ENCODE measurements at places on chromosomes 5 and 9.

DNA sequence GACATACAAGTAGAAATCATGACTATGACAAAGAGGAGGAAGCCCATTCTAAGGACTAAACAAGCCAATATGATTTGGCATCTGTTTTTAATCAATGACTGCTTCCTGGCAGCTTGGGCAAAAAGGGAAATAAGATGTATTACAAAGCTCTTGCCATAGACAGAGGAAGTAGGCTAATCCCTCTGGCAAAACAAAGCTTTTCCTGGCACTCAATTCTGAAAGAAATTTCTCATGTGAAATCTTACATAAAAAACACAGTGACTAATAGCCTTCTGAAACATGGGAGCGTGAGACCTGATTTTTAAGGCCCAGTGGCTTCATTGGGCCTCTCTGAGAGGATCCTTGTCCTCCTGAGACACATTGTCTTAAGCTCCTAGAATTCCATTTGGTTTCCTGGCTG is 93.6 kb downstream of the COL23A1 start:
- DNase-seq, result no peak

DNA sequence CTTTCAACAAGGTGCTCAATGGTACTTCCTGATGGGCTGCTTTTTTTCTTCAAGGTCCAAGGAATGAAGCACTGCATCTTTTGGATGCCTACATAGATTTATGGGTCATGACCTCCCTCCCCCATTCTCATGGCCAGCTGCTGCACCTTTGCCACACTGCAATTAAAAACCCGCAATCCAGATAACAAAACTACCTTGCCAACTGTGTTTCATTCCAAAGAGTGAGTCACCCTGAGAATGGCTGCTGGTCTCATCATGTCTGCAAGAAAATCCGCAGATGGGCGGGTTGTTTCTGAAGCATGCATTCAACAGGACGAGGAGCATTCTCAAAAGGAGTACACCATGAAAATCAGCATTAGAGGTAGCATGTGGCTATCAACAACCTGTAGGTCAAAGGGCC is 139.8 kb downstream of the ELAVL2 start:
- DNase-seq, result no peak

DNA sequence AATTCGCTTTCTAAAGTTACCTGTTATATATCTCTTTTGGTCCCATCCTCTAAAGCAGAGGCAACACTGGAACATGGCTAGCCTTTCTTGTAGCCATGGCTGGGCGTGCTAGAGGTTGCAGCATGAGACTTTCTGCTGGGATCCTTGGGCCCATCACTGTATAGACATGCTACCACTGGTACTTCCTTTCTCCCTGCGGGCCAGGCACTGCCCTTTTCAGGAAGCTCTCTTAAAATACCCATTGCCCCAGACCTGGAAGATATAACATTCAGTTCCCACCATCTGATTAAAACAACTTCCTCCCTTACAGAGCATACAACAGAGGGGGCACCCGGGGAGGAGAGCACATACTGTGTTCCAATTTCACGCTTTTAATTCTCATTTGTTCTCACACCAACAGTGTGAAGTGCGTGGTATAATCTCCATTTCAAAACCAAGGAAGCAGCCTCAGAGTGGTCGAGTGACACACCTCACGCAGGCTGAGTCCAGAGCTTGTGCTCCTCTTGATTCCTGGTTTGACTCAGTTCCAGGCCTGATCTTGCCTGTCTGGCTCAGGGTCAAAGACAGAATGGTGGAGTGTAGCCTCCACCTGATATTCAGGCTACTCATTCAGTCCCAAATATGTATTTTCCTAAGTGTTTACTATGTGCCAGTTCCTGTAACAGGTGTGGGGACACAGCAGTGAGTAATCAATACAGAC is 22.6 kb downstream of the PTGS1 start:
- no peak for DNase-seq

DNA sequence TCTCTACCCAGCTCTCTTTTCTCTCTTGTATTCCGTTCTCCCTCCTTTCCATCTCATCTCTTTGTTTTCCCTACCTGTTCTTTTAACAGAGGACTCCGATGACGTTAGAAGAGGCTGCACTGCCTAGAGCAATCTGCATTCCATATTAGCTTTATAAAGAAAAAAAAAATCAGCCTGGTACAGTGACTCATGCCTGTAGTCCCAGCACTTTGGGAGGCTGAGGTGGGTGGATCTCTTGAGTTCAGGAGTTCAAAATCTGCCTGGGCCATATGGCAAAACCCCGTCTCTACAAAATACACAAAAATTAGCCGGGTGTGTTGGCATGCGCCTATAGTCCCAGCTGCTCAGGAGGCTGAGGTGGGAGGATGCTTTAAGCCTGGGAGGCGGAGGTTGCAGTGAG is 49.0 kb downstream of the DAPK1 start:
- no peak for DNase-seq

DNA sequence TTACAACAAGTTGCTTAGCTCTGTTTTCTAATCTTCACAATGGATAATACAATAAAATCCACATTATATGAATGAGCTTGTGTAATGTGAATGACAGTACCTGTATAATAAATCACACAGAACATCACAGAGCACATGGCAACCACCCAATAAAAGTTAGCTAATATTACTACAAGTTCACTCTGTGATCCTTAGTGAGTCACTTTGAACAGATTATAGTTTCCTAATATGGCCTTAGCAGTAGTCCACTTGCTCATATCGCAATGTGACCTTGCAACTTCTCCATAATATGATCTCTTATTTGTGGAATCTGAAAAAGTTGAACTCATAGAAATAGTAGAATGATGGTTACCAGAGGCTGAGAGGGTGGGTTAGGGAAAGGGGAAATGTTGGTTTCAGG is 361.3 kb downstream of the PTPRD start:
- DNase-seq, result no peak

DNA sequence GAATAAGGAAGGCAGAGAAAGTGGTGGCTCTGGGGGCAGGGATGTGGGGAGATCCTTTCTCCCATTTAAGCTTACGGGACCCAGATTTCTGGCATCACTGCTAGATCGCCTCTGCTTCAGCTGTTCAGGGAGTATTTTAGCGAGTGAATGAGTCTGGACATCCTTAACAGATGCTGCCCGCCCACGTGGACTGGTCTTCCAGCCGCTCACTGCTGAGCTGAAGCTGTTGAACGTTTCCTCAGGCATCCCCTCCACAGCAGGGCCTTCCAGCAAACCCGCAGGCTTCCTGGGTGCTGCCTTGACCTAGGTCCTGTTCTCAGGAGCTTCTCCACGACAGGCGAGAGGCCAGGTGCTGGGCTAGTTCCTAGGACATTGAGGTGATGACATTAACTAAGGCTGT is 144.4 kb upstream of the EFNA5 start:
- no peak for DNase-seq

GRCh38 chr5:124027441-124027840 is 515.5 kb downstream of the CSNK1G3 start:
- no peak for DNase-seq

Data from activated CD4-positive, alpha-beta T cell treated with anti-CD3 and anti-CD28 coated beads for 36 hours (primary cell).